ENCODE measurements at places on chromosomes 16 and 17.
A peak's percentile ranks its signal among the peaks of the same experiment; 100 is the strongest.

- peak; percentile 46 for DNase-seq
Measured at GRCh38 chr16:11783319-11784037, 13.6 kb downstream of the ZC3H7A start.

GRCh38 chr16:69465083-69465721, 40.8 kb downstream of the CYB5B start:
- DNase-seq, result peak; percentile 82

GRCh38 chr17:40192961-40193360, 15.7 kb downstream of the RAPGEFL1 start:
- no peak for DNase-seq

DNA sequence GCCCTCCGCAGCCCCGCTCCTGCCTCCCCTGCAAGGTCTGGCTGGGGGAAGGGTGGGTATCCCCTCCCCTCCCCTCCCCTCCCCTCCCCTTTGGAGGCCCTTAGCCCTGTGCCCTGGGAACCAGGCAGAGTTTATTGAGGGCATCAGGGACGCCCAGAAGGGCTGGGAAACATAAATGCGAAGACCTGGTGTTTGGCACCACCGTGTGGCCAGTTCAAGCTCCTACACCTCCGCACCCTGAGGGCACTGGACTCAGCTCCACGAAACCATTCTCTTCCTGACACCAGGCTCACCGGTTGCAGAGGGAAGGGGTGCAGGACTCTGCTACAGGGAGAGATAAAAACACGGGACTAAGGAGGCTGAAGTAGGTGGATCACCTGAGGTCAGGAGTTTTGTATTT, 1.0 kb upstream of the AIPL1 start:
- peak; percentile 79 for DNase-seq

DNA sequence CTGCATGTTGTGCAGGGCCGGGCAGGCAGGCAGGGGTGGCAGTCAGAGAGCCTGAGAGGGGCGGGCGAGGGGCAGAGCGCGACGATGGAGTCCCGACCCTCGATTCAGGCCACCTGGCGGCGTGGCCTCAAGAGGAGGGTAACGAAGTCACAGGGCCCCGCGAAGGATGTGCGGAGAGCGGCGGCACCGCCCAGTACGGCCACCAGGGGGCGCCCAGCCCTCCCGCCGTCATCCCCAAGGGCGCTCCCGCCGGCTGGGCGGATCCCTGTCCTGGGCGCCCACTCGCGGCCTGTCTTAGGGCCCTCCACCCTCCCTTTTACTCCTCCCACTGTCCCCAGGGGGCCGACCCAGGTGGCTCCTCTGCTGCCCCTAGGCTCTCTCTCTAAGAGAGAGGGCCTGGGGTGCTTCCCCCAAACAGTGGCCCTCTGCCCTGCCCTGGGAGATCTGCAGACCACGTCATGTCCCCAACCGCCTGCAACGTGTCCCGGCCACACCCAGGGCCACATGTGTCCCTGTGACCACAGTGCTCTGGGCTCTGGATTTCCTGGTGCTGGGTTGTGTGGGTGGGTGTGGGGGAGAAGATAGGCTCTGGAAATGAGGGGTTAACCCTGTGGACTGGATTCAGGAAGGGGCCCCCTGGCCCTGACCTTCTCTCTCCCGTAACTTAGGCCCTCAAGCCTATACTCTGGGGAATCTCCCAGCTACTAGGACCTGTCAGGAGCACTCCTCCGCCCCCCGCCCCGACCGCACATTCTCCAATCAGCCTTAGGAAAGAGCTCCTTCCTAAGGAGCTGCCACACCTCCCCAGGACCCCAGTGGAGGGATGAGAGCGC, 5.9 kb downstream of the DPEP2 start:
- peak; percentile 82 for DNase-seq

GRCh38 chr16:19138601-19139000, 24.8 kb downstream of the ITPRIPL2 start:
- DNase-seq, result peak; percentile 73

- DNase-seq, result no peak
Measured at GRCh38 chr16:11355862-11356261, 10.6 kb downstream of the RMI2 start.

DNA sequence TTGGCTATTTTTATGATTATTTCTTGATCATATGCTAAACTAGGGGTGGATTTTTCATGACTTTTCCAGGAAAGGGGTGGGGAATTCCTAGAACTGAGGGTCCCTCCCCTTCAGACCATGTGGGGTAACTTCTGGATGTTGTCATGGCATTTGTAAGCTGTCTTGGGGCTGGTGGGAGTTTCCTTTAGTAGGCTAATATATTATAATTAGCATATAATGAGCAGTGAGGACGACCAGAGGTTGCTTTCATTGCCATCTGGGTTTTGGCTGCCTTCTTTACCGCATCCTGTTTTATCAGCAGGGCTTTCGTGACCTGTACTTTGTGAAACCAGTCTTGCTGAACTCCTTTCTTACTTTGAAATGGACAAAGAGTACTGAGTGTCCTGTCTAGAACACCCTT, 40.4 kb upstream of the ABCA5 start:
- no peak for DNase-seq

DNA sequence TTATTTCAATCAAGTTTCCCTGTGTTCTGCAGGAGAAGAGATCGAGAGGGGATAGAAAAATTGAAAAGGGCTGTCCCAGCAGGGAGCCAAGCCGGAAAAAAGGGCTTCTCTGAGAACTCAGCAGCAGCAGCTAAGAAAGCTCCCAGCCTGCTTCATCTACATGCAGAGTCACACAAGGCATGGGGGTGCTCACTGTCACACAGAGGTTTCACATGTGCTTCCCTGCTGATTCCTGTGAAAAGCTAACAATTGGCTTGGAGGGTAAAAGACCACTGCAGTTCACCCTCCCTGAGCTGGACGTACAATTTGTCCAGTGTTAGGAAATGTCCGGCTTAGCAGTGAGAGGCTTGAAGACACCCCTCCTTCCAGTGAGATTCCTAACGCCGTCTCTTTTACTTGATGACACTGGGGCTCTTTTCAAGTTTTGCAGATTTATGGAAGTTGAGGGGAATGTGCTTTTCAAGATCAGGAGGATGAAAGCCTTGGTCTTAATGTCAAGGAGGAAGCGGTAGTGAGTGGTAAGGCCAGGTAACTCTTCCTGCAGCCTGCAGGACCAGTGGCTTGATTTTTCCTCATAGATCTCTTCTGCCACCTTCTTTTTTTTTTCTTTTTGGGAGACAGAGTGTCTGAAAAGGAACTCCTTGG, 85.6 kb downstream of the WNT3 start:
- no peak for DNase-seq

GRCh38 chr16:30139583-30140481, 16.8 kb upstream of the MAPK3 start:
- no peak for DNase-seq

- DNase-seq, result no peak
Measured at GRCh38 chr17:10249271-10250010, 51.0 kb upstream of the GAS7 start.

DNA sequence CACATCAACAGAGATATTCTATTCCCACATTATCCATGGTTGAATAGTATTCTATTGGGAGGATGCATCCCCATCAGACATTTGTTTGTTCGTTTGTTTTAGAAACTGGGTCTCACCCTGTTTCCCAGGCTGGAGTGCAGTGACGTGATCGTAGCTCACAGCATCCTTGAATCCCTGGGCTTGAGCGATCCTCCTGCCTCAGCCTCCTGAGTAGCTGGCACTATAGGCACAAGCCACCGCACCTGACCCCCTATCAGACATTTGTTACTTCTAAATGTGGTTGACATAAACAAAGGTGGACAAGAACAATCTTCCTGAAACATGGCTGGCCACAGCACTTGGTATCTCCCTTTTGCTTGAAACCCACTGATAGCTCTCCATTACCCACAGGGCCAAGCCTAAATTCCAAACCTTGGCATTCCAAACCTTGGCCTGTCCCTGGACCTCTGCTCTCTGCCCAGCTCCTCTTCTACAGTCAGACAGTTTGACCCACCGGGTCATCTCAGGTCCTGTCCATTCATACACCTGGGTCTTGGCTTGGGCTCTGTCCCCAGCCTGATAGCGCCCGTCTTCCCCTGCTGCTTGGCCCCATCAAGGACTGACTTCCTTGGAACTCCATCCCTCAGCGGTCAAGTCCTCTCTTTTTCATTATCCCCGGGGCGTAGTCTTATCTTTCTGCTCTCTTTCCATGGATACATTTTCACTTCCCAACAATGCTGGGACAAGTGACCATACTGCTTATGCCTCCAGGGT, 1.5 kb upstream of the PRR29 start:
- no peak for DNase-seq

DNA sequence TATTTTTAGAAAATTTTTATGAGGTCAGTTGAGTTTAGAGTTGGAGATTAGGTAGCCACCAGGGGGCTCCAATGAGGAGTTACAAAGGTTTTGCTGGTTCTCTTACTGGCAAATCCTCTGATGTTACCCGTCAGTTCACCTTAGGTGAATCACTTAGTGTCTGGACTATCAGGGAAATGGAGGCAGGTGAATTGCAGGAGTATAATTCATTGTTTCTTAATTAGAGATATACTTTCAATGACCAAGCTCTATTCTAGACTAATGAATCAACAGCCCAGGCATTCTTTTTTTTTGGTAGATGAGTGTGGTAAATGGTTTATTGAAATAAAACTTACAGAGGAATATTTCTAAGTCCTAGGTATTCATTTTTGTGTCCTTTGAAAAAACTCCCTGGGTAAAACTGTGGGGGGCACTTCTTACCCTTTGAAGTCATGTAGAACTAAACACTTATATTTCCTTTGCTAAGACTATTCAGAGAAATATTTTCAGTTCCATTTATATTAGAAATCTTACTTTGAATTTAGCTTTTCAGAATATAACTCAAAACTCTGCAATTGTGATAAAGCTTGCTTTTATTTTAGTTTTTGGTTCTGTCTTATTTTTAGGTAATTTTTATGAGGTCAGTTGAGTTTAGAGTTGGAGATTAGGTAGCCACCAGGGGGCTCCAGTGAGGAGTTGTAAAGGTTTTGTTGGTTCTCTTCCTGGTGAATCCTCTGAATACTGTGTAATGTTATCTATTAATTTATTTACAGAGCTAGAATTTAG, 17.7 kb downstream of the PSMD11 start:
- peak; percentile 80 for DNase-seq

DNA sequence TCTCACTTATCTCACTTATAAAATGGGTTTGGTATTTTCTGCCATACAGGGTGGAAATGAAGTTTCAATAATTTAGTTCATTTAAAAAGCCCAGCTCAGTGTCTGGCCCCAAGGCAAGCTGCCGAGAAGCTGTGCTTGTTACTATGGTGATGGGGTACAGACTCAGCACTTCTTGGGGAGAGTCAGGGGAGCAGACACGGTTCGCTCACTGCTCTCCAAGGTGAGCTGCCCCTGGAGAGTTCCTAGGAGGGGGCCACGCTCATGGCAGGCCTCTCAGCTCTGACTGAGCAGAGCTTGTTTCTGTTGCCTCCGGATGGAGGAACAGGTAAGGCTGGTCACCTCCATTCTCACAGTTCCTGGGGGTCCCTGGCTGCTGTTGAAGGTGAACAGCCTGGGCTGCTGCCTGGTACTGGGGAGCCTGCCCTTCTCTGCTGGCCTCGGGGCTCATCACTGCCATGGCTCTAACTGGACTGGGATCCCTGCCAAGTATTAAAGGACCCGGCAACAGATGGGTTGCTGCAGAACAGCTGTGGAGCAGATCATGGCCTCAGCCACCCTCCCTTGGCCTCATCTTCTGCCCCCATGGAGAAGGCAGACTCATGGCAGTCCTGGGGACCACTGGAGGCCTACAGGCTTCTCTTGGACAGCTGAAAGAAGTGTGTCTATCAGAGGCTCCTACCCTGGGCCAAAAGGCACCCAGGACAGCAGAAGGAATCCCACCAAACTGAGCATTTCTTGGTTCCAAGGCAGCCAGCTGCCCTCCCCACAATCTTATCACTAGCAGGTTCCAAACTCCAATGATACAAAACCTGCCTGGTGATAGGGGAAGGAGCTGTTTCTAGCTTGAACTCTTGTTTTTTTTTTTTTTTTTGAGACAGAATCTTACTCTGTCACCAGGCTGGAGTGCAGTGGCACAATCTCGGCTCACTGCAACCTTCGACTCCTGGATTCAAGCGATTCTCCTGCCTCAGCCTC, 25.9 kb upstream of the SPATA32 start:
- DNase-seq, result no peak

DNA sequence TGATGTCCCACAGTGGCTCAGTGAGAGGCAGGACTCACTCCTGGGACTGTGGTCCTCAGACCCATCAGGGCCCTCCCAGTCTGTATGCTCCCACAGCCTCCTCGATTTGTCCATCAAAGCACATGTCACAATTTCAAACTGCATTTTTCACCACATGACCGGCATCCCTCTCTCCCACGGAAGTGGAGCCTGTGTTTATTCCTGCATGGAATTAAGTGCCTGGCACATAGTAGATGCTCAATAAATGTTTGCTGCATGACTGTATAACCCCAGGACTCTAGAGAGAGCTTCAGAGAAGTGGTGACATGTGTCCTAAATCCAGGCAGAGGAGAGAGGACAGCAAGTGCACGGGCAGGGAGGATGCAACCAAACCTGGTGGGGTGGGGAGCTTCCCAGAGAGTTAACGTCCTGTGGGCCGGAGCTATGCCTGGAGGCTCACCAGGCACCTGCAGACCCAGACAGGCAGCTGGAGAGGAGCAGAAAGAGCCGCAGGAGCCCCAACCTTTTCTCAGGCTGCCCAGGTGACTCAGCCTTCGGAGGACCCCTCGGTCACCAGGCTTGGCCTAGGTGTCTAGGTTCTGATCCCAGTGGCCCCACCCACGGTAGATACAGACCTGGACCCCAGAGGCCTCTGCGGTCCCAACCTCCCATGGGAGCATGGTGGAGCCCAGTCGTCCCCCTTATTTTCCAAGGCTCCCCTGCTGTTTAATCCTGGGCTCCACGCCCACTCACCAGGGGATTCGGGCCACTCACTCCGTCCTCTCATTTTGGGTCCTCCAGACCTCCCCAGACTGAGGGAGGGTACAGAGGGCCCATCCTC, 5.8 kb downstream of the CDH5 start:
- no peak for DNase-seq

DNA sequence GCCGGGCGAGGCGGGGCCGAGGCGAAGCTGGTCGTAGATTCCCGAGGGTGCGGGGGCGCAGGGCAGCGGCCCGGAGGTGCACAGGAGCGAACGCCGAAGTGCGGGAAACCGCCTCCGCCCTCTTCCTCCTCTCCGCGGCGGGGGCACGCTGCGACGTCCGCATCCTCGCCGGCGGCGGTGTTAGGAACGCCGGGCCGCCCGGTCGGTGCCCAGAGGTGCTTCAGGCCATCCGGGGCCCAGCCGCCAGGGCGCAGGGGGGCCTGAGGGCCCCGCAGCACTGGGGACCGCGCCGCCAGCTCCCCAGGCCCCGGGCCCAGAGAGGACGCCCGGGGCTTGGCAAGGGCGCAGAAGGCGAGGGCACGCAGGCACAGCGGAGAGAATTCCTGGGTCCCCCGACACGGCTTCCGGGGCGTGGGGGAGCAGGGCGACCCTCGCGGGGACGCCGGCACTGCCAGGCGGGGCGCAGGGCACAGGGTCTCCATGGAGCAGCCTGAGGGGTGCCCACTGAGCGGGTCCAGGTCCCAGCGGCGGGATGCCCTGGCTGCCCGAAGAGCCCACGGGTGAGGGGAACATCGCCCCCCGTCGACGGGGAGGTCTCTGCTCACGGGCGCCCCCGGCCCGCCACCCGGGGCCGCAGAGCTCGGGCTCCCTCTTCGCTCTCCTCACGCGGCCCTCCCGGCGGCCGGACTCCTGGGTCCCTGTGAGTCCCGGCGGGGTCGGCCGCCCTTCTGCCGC, 576 bp downstream of the EPOP start:
- peak; percentile 44 for DNase-seq

- no peak for DNase-seq
Measured at GRCh38 chr16:3474136-3474779, 21.0 kb downstream of the C16orf90 start.

All from ELR (cell line).